ENCODE measurements at places on chromosomes 1 and 21.

DNA sequence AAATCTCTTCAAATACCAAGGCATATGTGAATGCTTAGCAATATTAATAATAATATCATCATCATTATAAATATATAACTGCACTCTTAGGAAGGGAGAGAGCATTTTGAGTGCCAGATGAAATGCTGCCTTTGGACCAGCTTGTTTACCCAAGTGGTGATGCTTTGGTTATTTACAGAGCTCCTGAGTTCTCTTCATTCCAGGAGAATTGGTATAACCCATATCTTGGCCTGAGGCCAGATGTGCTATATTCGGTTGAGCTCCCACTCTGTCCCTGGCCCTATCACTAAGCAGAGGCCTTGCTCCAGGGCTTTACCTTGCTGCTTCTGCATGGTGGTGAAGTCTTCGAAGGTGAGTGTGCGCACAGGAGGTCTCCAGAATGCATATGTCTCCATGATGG lies 89.4 kb downstream of the TBX15 start:
- peak; percentile 53 for DNase-seq

- no peak for DNase-seq
These were observed 13.5 kb downstream of the CYP4B1 start for GRCh38 chr1:46812065-46812963.

- peak; percentile 43 for DNase-seq
These were observed 54.7 kb downstream of the NEGR1 start for GRCh38 chr1:72227667-72228066.

DNA sequence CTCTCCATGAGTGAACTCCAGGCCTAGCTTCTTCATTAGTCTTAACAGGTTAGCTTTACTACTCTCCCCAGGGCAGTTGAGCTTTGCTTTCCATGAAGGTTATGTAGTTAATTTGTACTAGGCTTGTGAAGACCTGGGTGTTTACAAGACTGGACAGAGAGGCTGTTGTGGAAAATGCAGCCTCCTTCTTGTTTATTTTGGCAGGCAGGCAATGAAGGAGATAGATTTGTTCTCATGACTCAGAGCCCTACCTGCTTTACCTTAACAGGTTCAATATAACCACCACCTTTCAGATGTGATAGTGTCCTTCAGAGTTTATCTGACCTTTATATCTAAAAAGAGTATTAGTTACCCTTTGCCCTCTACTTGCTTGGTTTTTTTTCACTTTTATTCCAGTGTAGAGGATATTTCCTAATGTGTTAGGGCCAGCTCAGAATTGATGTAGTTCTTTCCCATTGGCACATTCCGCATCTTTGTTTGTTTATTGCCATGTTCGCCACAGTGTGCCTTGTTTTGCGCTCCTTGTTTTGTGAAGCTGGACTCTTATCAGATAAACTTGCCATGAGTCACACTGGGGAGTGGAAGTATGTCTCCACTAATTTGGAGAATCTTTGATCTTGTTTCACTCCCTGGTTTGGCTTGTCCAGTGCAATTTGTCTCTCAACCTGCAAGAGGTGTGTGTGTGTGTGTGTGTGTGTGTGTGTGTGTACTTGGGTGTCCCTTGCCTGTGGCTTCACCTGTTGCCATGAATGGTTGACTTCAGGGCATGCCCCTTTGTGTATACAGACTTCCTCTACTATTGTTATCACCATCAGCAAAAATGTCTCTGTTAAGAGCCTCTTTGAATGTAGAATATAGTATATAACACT lies 87.4 kb upstream of the MACF1 start:
- DNase-seq = no peak

DNA sequence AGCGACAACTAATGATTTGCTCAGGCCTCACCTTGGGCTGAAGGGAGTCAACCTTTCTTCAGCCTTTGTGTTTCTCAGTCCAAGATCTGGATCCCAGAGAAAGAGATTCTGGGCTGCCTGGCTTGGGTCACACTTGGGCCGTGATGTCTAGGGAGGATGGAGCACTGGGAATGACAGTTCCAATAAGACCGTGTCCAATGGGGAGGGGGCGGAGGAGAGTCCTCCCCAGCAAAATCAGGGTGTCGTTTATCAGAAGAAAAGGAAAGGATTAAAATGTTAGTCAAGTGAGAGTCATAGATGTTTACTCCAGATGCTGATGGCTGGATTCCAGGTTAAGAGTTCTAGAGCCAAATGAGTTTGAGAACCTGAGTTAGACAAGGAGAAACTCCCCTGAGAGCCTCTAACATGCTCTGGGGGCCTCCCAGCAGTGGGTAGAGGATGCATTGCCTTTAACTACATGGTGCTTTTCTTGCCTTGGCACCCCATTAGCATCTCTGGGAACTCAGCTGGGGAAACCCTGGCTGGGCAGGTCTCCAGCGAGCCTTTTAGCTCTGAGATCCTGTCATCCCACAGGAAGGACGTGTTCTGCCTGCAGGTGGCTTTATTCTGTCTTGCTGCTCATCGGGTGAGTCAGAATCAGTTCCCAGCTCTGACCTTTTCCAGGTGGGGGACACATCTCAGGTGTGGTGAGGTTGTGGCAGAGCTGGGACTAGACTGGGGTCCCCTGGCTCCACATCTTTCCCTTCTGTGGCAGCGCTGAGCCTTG lies 22.2 kb downstream of the NIPAL3 start:
- DNase-seq = peak; percentile 1

- no peak for DNase-seq
These were observed 631.6 kb upstream of the CAMK1G start for GRCh38 chr1:208951908-208952307.

DNA sequence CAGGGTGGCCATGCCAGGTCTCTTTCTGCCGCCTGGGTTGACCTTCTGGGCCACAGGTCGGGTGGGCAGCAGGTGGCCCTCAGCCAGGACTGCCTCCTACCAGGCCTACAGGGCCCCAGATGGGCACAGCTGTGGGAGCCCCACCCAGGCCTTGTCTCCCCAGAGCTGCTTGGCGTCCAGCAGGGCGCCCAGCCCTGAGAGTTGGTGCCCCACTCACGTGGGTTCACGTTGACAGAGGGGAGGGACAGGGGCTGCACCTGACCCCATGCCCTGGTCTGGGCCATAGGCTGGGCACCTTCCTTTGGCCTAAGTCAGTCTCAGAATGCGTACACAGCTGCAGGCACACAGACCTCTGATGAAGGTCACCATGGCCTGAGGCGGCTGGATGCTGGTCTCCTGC lies 16.7 kb downstream of the PRDM16 start:
- no peak for DNase-seq

DNA sequence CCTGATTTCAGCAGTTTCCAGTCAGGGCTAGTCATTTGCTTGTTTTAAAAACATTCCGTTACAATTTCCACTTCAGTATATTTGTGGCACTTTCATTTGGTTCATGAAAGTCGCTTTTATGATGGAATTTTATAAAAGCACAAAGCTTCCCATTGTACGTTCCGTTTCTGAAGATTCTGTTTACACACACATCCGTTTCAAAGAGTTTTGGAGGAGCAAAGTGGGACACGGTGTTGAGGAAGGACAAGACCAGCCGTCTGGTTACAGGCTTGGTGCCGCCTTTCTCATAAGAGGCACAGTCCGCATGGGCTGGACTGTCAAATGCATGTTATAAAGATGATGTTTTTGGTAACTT lies 60.3 kb downstream of the FAAP20 start:
- no peak for DNase-seq

DNA sequence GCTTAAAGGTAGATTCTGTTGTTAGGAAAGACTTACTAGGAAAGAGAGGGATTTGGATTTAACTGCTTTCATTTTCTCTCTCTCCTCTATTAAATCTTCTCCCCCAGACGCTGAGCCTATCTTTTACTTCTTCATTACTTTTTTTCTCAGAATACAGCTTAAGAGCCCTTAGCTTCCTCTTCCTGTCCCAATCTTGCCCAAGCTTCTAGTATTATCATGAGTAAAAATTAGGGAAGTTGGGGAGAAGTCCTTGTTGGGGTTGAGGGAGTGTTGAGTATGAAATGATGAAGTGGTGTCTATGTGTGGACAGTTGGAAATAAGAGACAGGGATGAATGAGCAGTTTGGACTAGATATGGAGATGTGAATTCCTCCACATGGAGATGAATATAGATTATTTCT lies 35.0 kb downstream of the ACP6 start:
- no peak for DNase-seq

DNA sequence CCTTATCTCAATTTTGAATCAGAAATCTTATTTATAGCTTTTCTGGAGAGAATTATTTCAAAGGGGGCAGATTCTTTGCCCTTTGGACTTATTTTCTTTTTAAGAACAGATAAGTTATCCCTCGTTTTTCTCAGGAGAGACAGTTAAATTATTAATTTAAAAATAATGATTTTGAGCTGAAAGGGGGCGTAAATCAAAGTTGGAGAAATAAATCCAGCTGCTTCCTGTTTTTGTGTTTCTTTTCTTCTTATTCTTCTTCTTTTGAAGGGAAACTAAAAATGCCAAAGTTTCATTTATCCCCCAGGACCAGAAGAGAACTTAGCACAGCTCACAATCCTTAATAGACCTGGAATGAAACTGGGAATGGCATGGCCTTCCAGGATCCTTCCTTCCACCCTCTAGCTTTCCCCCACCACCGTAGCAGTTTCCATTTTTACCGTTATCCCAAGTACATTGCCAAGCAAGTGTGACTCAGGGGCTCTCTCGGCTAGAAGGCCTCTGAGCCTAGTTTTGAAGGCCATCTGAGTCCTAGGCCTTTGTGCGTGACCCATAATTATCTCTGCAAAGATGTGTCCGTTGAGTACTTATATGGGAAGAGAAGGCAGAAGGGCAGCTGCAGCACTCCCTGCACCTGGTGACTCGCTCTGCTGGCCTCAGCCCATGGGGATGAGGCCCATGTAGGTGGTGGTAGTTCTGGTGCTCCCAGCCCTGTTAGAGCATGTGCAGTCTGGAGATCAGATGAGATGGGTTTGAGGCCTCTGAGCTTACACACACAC lies 181.7 kb downstream of the ROR1 start:
- DNase-seq = peak; percentile 25

DNA sequence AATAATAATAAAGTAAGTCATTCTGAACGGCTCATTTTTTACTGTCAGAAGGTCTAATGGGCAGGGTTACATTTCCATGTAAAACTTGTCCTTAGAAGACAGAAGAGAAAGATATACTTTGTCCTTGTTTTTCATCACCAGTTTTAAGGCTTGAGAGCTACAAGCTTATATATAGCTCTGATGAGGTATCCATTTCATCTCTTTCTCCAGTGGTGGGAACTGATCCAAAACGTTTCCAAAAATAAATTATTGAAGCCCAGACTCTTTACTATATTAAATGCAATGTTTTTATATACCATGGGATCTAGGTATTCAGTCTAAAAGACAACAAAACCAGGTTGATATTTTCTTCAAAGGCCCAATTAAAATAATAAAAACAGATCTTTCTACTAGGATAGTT lies 8.7 kb downstream of the B3GALNT2 start:
- DNase-seq = no peak

DNA sequence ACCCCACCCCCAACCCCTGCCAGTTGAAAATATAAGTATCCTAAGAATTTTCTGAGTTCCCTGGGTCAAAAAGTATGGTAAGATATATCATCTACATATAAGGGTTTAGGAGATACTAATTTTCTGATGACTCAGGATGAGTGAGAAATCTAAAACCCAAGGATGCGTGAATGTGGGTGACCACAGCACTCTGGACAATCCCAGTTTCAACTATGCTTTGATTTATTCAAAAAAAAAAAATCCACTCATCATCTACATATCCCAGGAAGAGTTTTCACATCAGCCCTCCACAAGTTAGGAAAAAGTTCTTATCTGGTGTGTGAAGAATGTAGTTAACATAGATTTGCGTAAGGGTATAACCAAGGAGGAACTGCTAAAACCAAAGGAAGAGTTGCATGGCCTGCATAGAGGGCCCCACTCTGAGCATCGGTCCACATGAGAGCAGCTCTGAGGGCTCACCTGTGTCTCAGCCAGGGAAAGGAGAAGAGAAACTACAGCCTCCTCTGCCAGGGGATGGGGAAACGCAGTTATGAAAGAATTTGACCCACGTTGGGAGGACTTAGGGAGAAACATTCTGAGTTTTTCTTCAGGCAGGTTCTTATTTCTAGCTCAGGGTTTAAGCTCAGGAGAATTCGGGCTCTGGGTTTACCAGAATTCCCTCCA lies 18.8 kb downstream of the LAMB3 start:
- DNase-seq = no peak

DNA sequence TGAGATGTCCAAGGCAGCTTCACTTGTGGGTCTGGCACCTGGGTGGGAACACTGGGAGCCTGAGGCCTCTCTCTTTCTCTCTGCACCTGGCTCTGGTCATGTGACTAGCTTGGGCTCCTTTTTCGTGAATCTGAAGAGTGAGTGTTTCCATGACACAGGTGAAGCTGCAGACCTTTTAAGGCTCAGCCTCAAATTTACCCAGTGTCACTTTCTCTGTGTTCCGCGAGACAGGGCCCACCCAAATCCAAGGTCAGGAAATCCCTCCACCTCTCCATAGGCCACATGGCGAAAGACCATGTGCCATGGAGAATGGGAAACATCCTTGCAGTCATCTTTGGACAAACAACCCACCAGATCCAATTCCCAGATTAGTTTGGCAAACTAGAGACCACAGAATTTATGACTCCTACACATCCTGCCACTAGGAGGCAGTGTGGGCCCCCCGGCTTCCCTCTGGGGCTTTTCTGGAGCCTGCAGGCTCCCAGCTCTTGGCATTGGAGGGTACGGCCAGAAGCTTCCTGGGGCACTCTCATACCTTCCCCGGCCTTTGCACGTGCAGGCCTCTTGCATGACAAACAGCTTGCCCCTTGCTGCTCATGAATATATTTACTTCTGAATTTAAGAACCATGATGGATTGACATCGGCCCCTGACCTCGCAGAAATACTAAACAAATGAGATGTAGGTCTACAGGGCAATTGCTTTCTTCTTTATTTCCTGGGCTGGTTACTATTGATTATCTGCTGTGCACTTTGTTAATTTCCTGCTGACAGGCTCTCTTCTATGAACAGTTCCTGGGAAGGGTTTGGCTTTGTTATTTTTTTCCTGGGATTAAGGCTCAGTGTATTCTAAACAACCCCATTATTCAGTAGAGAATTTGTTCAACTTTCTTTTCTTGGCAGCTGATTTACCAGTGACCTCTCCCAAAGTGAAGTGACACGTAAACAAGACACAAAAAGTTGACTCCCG lies 180.7 kb downstream of the KAZN start:
- peak; percentile 38 for DNase-seq

- DNase-seq = peak; percentile 76
These were observed 351.0 kb upstream of the B3GALT2 start for GRCh38 chr1:193537266-193538002.

GRCh38 chr1:52634111-52634510 lies 1.1 kb downstream of the SHISAL2A start:
- DNase-seq = no peak

GRCh38 chr1:50659107-50659662 lies 235.9 kb upstream of the DMRTA2 start:
- DNase-seq = no peak

DNA sequence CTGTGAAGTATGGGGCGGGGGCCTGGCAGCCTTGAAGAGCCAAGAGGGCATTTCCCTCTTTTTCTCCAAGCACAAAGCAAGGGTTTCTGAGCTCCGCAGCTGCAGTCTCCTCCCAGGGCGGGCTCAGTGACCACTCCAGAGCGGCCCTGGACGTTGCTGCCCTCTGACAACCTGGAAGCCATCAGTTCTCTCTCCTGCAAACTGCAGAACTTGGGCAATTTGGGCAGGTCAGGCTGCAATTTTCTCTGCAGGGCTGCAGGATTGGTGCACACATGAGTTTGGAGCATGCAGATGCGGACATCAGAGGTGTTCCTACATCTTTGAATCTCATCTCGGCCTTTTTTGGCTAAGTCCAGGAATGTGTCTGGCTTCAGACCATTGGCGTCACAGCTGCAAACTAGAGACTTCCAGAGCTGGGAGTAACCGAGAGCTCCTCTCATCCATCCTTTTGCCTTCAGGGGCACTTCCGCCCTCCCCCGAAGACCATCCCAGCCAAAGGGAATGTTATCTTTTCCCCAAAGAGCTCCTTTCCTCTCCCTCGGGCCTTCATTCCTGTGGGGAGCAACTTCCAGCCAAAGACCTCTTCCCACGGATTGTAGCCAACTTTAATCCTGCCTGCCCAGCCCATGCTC lies 139.6 kb upstream of the WNT4 start:
- DNase-seq = no peak
